Cardiac muscle cell (in vitro differentiated cells and primary cell): ENCODE measurements at places on chromosomes 13 and 19. TPM values are rescaled to one million over a fixed set of nuclear protein-coding genes. Genes with fewer than 3 reads are reported as not detected.

CDC42EP5 gene
- total RNA-seq, result 24.6 and 46.6 TPM in 2 replicates

MIR17HG gene
- 3.4 and 13.1 TPM in 2 replicates for total RNA-seq

OR1I1 gene
- not detected in 2 replicates for total RNA-seq

- H3K36me3 ChIP-seq, result no peaks in the 10 kb centered on the region
- DNase-seq, result no peak
- H3K4me1 ChIP-seq, result peaks cover 6% of the 10 kb centered on the region
- no peak overlapping the region for H3K4me3 ChIP-seq
- H3K27me3 ChIP-seq, result no peaks in the 10 kb centered on the region
Observed at GRCh38 chr19:46959894-46960556, 59.6 kb upstream of the NPAS1 start.

GRCh38 chr13:94917824-94918223 is 205.5 kb upstream of the SOX21 start:
- DNase-seq, result peak; percentile 73
- H3K4me3 ChIP-seq, result no peak overlapping the region
- no peaks in the 10 kb centered on the region for H3K36me3 ChIP-seq
- H3K27me3 ChIP-seq, result no peaks in the 10 kb centered on the region

RGL3 gene
- total RNA-seq, result 29.2 and 52.1 TPM in 2 replicates

GRCh38 chr19:14540741-14541525 is 11.5 kb downstream of the TECR start:
- H3K27ac ChIP-seq, result no peak overlapping the region
- no peaks in the 10 kb centered on the region for H3K27me3 ChIP-seq
- H3K36me3 ChIP-seq, result no peaks in the 10 kb centered on the region
- no peak for DNase-seq

DNA sequence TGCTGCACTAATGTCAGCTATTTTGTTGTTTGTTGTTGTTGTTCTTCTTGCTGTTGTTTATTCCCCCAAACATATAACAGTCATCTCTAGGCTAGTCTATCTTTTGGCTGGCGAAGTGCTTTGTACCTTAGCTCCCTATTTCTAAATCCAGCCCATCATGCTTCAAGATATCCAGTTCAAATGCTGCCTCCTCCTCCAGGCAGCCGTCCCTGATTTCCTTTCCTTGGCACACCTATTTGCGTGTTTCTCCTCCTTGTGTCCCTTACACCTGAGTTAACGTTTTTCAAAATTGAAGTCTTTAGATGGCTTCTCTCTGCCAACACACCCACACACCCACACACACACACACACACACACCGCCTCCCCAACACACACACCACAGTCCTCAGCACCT is 25.5 kb downstream of the INSR start:
- H3K4me1 ChIP-seq, result no peaks in the 10 kb centered on the region
- no peak overlapping the region for H3K4me3 ChIP-seq

ZNF541 gene
- total RNA-seq, result 0.49 TPM in 1 of 2 replicates, not detected in the other

SELENOV gene
- total RNA-seq, result 2.0 and 4.3 TPM in 2 replicates

DNA sequence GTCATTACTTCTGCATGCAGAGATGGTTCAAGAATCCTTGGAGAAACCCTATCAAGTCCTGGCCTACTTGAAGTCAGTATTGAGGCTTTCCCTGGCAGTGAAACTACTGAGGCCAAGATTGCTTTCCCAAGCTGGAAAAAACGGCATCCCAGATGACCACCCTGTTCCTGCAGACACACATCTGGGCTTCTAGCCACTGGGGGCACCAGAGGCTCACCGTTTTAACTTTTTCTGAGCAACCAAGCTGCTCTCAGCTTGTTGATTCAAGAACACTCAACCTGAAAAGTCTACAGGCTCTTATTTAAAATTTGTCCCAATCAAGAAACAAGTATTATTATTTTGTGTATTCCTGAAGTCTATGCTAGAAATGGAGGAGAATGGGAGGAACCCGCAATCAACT is 66.6 kb downstream of the SPRYD7 start:
- peak; percentile 52 for DNase-seq
- no peak overlapping the region for H3K4me3 ChIP-seq
- no peak overlapping the region for H3K27ac ChIP-seq
- H3K27me3 ChIP-seq, result no peaks in the 10 kb centered on the region
- H3K4me1 ChIP-seq, result no peaks in the 10 kb centered on the region

- no peak overlapping the region for H3K4me3 ChIP-seq
- no peaks in the 10 kb centered on the region for H3K4me1 ChIP-seq
- no peaks in the 10 kb centered on the region for H3K36me3 ChIP-seq
- H3K27me3 ChIP-seq, result no peaks in the 10 kb centered on the region
Observed at GRCh38 chr13:60448907-60449510, 52.0 kb downstream of the TDRD3 start.

GRCh38 chr19:6260912-6261650 is 18.7 kb downstream of the MLLT1 start:
- peaks cover 2% of the 10 kb centered on the region for H3K36me3 ChIP-seq
- peaks cover 16% of the 10 kb centered on the region for H3K4me1 ChIP-seq

- no peaks in the 10 kb centered on the region for H3K4me1 ChIP-seq
- H3K36me3 ChIP-seq, result no peaks in the 10 kb centered on the region
- no peak overlapping the region for H3K27ac ChIP-seq
- H3K4me3 ChIP-seq, result no peak overlapping the region
Observed at GRCh38 chr19:32935629-32936028, 36.1 kb downstream of the CEP89 start.

LILRB1 gene
- total RNA-seq, result not detected in 2 replicates

DNA sequence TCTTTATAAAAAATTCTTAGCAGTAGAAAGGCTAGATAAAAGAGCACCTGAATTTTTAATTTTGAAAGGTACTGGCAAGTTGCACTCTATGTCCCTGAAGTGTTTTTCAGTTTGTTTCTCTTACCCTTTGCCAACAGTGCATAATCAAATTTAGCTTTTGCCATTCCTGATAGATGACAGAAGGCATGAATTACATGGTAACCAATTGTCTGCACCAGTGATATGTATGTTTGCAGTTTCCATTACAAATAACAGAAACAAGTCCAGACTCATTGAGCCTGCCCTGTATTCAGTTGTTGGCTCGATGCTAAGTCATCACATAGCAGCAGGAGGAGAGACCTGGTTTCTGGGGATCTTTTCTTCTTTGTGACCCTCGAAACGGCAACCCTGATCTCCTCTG is 309.8 kb downstream of the DNAJC15 start:
- H3K27me3 ChIP-seq, result no peaks in the 10 kb centered on the region
- H3K4me3 ChIP-seq, result no peak overlapping the region
- no peaks in the 10 kb centered on the region for H3K36me3 ChIP-seq
- peaks cover 28% of the 10 kb centered on the region for H3K4me1 ChIP-seq
- H3K27ac ChIP-seq, result no peak overlapping the region

GRCh38 chr13:39773833-39774232 is 118.4 kb downstream of the COG6 start:
- H3K4me1 ChIP-seq, result no peaks in the 10 kb centered on the region
- no peak for DNase-seq
- H3K4me3 ChIP-seq, result no peak overlapping the region

GRCh38 chr13:113816254-113816929 is 47.5 kb downstream of the GAS6 start:
- DNase-seq, result no peak
- H3K36me3 ChIP-seq, result no peaks in the 10 kb centered on the region
- H3K4me1 ChIP-seq, result peaks cover 5% of the 10 kb centered on the region
- no peaks in the 10 kb centered on the region for H3K27me3 ChIP-seq
- H3K4me3 ChIP-seq, result no peak overlapping the region
- no peak overlapping the region for H3K27ac ChIP-seq

SBSN gene
- total RNA-seq, result 0.15 TPM in 1 of 2 replicates, not detected in the other

- no peaks in the 10 kb centered on the region for H3K4me1 ChIP-seq
- H3K4me3 ChIP-seq, result no peak overlapping the region
- H3K27ac ChIP-seq, result no peak overlapping the region
- peak; percentile 30 for DNase-seq
Observed at GRCh38 chr19:51460164-51460992, 2.1 kb upstream of the SIGLEC8 start.

- no peak overlapping the region for H3K4me3 ChIP-seq
- H3K36me3 ChIP-seq, result no peaks in the 10 kb centered on the region
- no peaks in the 10 kb centered on the region for H3K27me3 ChIP-seq
- H3K4me1 ChIP-seq, result peaks cover 3% of the 10 kb centered on the region
Observed at GRCh38 chr13:98649861-98650260, 73.0 kb upstream of the STK24 start.

ATXN8OS gene
- not detected in 2 replicates for total RNA-seq

DNA sequence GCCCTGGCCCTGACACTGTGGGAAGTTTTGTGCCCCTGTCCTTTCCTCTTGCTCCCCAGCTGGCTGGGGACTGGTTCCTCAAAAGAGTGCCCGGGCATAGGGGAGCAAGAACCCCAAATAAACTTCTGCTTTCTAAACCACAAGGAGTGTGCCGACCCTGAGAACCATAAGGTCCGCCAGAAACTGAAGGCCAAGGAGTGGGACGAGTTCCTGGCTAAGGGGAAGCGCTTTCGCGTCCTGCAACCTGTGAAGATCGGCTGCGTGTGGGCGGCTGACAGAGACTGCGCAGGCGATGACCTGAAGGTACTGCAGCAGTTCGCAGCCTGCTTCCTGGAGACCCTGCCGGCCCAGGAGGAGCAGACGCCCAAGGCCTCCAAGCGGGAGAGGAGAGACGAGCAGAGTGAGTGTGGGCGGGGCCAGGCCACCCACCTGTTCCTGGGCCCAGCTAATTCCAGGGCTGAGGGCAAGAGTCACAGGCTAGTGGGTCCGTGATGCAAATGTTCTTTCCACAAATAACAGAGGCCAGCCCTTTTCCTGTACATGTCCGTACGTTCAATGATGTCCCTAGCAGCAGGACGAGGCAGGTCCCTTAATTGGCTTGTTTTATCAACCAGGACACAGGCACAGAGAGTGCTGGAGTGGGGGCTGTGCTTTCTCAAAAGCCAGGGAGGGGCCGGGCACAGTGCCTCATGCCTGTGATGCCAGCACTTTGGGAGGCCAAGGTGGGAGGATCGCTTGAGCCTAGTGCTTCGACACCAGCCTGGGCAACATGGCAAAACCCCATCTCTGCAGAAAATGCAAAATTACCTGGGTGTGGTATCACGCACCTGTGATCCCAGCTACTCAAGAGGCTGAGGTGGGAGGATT is 25.6 kb downstream of the UBXN6 start:
- no peak overlapping the region for H3K27ac ChIP-seq
- no peaks in the 10 kb centered on the region for H3K4me1 ChIP-seq
- no peaks in the 10 kb centered on the region for H3K27me3 ChIP-seq
- no peak overlapping the region for H3K4me3 ChIP-seq
